ENCODE measurements at places on chromosomes 7 and 10.

DNA sequence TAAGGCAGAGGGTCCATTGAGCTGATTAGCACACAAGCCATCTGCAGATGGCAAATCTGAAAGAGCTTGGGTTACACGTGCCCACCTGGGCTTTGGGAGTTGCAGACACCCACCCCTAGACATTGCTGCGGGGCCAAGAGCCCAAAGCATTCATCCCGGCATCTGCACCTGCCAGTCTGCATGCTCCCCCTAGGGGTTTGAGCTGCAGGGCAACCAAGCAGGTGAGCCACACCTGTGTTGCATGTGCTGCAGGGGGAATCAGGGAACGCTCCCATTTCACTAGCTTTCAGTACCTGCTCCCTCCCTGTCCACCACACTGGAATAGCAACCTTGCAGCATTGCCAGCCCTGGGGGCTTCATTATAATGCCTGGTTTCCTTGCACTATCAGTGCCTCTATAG is 21.1 kb downstream of the C7orf33 start:
- DNase-seq, result no peak

DNA sequence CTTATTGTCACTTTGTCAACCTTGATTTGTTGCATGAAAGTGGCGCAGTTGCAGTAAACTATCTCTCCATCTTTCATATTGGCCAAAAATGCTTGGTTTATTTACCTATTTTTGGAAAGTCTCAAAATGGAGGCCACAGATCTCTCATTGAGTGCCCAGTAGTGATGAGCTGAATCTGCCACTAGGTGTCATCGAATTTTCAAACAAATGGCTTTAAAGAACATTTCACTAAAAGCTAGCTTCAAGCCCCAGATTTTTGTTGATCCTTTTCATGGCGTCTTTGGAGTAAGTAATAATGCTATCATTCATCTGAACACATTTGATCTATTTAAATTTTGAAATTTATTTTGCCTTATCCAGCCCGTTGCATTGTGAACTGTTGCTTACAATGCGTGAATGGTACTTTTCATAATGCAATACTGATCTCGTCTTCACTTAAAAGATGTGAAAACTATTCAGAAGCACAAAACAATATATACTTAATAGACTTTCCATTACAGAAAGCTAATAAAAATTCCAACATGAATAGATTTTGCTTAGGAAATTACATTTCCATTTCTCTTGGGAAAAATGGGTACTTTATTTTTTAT is 236.2 kb downstream of the DNAJB9 start:
- no peak for DNase-seq

DNA sequence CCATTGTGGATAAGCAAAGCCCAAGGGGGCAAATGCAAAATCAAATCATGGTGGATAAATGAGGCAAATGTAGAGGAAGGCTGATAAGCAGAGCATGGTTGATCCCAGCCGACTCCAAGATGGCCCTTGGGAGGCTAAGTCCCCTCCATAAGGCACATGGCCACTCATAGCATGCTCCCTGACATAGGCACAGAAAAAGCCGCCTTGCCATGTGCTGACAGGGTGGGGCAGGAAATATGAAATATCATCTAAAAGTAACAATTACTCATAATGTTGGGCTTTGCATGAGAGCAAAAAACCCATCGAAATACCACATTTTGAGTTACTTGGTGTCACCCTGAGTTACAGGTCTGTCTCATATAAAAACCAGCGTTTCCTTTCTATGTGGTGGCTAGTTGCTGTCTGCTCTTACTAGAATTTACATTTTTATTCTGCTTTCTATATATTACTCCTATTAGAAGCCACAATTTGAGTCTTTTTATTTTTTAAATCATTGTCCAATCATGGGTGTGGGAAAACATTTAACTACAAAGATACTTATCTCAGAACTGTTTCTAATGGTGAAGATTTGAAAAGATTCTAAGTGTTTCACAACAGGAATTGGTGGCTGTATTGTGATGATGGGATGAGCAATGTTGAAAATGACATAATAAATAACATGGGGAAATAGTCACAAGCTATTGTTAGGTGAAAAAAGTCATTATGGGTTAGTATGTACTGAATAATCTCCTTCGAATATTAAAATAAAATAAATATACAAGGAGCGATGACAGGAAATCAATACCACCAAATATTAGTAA is 102.7 kb downstream of the CUBN start:
- peak; percentile 50 for DNase-seq

DNA sequence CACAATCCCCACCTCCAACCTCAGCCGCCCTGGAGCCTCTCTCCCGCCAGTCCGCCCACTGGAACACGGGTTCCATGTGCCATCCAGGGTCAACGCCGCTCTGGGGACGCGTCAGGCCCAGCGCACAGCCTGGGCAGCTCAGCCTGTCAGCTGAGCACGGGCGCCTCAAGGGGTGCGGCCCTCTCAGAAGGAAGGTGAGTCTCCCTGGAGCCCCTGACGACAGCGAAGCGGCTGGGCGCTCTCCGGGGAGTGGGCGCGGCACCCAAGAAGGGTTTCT is 1.2 kb upstream of the SLC18A3 start:
- DNase-seq, result no peak

DNA sequence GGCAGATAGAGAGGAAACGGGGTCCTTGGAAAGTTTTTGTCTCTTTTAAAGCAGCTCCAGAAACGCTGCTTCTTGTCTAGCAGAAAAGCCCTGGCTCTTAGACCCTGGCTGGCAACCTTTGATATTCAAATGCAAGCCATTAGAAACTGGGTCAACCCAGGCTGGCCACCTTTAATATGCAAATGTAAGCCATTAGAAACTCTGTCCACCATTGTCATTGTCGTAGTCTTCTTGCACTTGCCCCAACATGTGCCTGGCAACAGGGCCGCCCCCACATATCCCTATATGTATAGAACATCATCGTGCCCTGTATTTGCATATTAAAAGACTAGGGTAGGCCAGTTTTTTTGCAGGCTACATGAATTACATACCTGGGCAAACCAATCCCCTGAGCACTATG is 621.3 kb upstream of the DPP6 start:
- DNase-seq, result no peak

- no peak for DNase-seq
These were observed 115.8 kb upstream of the TMEM168 start for GRCh38 chr7:112905950-112906349.

DNA sequence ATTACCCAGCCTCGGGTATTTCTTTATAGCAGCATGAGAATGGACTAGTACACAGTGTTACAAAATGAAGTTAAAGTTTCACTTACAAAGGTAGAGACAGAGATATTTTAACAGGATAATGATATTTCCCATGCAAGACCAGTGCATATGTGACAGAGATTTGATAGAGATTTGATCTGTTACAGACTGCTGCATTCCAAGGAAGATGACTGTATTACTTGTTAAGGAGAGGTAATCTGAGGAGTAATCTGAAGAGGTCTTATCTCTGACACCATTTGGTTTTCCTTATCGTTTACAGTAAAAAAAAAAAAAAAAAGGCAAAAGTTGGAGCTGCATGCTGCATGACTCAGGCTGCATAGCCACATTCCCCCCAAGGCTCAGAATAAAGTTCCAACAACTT is 289.6 kb downstream of the POM121L12 start:
- no peak for DNase-seq

DNA sequence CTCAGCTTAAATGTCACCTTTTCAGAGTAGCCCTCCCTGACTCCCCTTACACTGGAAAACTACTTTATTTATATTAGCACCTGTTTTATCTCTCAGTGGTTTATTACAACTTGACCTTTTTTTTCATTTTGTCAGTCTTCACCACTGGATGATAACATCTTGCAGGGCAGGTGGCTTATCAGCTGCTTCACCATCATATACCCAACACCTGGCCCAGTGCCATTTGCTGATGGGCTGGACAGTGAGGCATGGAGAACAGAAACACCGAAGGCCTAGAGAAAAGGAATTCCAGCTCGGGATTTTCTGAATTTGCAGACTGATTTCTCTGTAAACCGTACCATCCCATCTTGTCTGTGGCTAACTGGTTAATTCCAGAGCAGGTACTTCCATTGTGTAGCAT is 48.5 kb downstream of the SORCS3 start:
- no peak for DNase-seq

- DNase-seq, result no peak
These were observed 22.8 kb downstream of the EEPD1 start for GRCh38 chr7:36175886-36176285.

DNA sequence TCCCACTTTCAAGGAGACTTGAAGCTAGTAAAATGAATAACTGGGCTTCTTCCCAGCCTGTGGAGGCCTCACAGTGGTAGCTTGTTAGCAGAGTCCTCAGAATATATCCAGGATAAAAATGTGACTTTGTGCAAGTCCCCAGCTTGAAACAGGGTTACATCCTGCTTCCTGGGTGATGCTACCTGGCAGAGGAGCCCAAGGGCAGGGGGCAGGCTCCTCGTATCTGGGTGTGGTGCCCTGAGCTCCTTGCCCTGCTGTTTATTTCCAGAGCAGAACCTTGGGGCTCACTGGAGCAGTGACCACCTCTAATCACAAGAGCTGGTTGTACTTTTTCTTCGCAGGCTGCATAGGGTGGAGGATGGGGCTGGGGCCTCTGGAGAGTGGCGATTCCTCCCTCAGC is 94.8 kb downstream of the GRK5 start:
- DNase-seq, result no peak

DNA sequence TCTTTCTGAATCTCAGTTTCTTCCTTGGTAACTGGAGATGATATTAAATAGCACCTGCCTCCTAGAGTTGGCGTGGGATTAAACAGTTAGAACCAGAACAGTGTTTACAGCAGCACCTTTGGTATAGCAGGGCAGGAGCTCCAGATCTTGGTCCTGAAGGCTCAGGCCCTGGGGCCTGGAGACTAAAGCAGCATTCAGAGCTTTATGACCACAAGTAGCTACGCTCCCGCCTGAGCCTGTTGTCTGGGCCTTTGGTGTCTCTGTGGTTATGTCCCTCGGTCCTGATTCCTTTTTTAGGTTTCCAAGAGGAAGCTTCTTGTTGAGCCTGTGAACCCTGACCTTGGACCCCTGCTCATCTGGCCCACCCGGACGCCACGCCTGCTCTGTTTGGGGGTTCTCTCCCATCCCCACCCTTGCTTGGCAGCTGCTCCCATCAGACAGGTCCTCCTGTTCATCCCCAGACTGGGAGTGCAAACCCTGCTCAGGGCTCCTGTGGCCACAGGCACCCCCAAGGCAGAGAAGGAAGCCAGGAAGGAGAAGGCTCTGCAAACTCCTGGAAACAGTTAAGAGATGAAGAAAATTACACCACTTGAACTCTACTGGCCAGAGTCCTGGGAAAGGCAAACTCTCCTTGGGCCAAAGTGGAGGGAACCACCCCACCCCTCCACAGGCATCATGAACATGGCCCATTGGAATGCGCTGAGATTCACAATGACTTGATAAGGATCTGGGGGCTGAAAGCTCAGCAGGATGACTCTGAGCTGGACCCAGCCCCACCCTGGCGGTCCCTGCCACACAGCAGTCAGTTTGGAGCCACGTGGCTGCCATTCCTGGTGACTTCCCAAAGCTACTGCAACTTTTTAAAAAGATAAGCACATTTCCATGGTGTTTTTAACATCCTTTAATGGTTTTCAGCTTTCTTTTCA is 50.1 kb upstream of the TMEM72 start:
- no peak for DNase-seq

DNA sequence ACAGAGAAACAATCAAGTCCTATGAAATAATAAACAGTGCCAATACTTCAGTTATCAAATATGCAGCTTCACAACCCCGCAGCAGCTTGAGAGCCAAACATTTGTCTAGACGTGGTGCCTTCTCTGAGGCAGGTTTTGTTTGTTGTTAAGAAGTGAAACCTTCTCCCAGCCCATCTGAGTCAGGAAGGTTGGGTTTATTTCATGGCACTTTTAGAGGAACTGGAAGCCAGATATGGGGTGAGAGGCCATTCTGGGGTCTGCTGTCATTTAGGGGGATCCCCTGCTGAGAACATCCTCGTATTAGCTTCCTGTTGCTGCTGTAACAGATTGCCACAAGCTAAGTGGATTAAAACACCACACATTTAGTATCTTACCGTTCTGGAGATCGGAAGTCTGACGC is 113.6 kb downstream of the GRK5 start:
- no peak for DNase-seq

DNA sequence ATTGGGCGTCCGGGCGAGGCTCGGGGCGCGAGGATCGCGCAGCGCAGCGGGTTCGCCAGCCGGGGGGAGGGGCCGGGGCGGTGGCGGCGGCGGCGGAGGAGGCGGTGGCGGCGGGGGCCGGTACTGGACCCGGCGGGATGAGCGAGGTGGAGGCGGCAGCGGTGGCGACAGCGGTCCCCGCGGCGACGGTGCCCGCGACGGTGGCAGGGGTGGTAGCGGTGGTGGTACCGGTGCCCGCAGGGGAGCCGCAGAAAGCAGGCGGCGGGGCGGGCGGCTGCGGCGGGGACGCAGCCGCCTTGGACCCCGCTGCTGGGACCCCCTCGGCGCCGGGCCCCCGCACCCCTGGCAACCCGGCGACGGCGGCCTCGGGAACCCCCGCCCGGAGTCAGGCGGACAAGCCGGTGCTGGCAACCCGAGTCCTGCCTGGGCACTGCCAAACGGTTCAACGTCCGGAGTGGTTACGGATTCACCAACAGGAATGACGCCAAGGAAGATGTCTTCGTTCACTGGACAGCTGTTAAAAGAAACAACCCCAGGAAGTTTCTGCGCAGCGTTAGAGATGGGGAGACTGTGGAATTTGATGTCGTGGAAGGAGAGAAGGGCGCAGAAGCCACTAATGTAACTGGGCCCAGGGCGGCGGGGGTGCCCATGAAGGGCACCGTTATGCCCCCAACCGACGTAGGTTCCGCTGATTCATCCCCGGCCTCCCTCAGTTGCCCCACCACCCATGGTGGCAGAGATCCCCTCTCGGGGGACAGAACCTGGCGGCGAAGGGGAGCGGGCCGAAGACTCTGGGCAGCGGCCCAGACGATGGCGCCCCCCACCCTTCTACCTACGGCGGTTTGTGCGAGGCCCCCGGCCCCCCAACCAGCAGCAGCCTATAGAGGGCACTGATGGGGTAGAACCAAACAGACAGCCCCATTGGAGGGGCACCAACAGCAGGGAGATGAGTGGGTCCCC is 100.3 kb upstream of the CPXM2 start:
- DNase-seq, result no peak

GRCh38 chr7:43377196-43377960 is 205.5 kb upstream of the STK17A start:
- no peak for DNase-seq

- DNase-seq, result no peak
These were observed 256.6 kb downstream of the ARHGAP21 start for GRCh38 chr10:24467136-24467535.

GRCh38 chr7:106793015-106793975 is 71.8 kb upstream of the PIK3CG start:
- DNase-seq, result no peak

GRCh38 chr7:140079121-140079536 is 16.4 kb upstream of the PARP12 start:
- no peak for DNase-seq

DNA sequence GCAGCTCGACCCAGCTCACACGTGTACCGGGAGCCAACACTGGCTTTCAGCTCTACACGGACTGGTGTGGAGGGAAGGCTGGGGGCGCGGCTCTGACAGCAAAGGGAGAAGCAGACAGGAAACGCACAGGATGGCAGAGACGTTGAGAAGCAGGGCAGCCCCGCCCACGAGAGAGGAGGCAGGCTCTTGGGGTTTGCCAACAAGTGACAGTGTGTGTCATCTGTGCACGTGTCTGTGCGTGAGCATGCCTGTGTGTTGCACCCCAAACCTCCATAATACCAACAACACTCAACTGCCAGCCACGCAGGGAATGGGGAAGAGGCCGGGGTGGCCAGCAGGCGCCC is 64.4 kb upstream of the PDGFA start:
- DNase-seq, result peak; percentile 75

- DNase-seq, result no peak
These were observed 302.1 kb downstream of the CACNA2D1 start for GRCh38 chr7:82141427-82141826.
